ENCODE measurements at places on chromosomes 2 and 18.

GRCh38 chr18:27750014-27750413 lies 426.9 kb downstream of the CDH2 start:
- no peaks in the 10 kb centered on the region for H3K36me3 ChIP-seq
- DNase-seq = no peak
- no peaks in the 10 kb centered on the region for H3K27me3 ChIP-seq
- no peaks in the 10 kb centered on the region for H3K4me1 ChIP-seq
- no peak overlapping the region for H3K27ac ChIP-seq

DNA sequence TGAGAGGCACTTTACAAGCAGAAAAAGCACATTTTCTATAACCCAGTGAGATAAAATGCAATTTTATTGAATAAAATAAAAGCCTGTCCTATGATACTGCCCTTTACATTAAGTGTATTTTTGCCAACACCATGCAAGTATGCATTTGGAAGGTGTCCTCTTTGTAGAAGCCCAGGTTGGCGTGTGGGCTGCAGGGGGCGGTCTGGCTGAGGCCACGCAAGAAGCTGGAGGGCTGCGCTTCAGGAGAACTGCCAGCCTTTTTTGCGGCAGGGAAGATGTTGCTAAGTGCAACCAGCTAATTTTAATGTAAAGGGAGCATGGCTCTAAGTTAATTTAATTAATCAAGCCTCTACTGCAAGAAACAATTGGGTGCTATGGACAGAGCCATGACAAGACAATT lies 562.8 kb upstream of the SALL3 start:
- peaks cover 9% of the 10 kb centered on the region for H3K27me3 ChIP-seq
- H3K36me3 ChIP-seq = no peaks in the 10 kb centered on the region
- H3K4me1 ChIP-seq = no peaks in the 10 kb centered on the region

DNA sequence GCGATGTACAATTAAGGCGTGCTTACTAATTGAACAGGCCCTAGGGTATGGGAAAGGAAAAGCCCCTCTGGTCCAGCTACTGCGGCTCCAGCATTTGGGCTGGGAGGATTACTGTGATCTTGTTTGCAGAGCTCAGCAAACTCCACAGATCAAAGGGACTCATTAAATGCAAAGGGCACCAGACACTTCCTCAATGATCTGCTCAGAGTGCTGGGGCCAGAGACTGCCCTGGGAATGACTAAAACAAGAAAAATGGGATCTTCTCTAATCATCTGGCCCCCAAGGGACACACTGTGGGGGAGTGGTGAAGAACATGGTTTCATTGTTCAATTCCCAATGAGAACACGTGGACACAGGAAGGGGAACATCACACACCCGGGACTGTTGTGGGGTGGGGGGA lies 85.0 kb downstream of the MARCHF4 start:
- peaks cover 10% of the 10 kb centered on the region for H3K4me1 ChIP-seq
- H3K27me3 ChIP-seq = peaks cover 11% of the 10 kb centered on the region
- DNase-seq = no peak
- H3K4me3 ChIP-seq = no peak overlapping the region

DNA sequence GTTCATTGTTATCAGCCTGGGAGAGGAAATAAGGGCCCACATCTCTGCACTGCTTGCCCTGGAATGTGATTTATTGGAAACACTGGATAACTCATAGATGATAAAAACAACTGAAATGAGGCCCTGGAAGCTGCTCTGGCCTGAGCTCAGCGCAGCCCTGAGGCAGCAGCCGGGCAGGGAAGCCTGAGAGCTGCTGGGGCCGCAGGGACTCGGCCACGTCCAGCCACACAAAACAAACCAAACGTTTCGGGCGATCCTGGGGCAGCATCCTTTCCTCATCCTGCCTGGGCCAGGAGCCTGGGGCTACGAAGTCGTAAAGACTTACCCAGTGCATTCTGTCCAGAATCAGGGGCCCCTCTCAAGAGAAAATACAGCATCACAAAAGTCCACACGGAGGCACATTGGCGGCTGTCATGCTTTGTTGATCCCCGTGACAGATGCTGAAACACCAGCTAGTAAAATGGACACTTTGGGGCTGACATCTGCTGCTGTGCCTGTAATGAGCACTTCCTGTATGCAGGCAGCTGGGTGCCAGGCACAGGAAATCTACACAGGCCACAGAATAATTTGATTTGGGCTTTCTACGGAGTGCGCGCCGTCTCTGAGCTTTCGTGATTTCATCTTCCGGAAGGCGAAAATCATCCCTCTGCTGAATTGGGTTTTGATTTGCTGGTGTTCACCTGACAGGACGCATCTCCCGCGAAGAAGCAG lies 250.6 kb downstream of the EIPR1 start:
- peaks cover 2% of the 10 kb centered on the region for H3K4me1 ChIP-seq
- H3K4me3 ChIP-seq = peak overlapping the region; percentile 74
- H3K27me3 ChIP-seq = peaks cover 7% of the 10 kb centered on the region
- peak overlapping the region; percentile 65 for H3K27ac ChIP-seq
- peaks cover 2% of the 10 kb centered on the region for H3K36me3 ChIP-seq
- no peak for DNase-seq

- no peak overlapping the region for H3K27ac ChIP-seq
- H3K4me1 ChIP-seq = no peaks in the 10 kb centered on the region
- no peaks in the 10 kb centered on the region for H3K27me3 ChIP-seq
These were observed 112.2 kb downstream of the ZNF521 start for GRCh38 chr18:25239581-25240419.

DNA sequence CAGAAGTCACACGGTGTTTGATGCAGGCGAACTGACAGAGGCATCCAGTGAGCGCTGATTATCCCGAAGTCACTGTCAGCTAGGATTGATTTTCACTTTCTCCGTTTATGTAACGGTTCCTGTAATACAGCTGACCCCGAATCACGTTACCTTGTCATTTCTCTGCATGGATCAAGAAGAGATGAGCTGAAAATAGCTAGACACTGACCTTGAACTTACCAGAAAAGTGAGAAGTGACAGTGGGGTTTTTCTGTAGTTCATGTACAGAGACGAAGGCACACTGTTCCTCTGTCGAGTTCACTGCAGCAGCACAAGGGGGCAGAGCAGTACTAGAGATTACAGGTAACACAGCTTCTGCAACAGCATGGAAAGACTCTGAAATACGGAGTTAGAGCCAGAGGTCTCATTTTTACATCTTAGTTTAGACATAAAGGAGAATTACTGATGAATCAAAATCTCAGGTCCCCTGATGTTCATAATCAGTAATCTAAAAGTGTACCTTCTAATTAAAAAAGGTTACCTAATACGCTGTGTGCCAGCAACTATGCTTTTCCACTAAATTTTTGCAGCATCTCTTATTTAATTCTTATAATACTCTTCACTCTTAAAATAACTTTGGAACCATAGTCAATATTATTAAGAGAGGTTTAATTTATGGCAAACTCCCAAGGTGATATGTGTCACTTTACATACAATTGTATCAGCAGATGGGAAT lies 33.1 kb downstream of the ARHGAP15 start:
- no peak overlapping the region for H3K4me3 ChIP-seq
- H3K27me3 ChIP-seq = no peaks in the 10 kb centered on the region
- DNase-seq = peak; percentile 19
- peaks cover 50% of the 10 kb centered on the region for H3K4me1 ChIP-seq

DNA sequence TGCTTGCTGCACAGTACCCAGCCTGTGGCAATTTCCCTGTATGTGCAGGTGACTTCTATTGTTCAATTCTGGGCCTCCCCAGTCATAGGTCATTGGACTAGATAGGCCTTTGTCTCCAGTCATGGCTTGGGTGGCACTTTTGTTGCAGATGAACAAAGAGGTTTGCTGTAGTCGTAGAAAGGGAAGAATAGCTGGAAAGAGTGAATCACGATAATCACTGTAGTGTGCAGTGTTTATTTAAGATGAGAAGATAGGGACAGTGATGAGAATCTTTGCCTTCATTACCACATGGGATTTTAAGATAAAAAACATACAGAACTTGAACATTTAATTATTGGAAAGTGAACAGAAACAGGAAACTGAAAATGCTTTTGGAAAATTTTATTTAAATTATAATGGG lies 156.1 kb upstream of the CYRIA start:
- DNase-seq = no peak
- H3K27me3 ChIP-seq = no peaks in the 10 kb centered on the region

GRCh38 chr2:83941886-83942285 lies 517.2 kb downstream of the SUCLG1 start:
- no peak overlapping the region for H3K4me3 ChIP-seq
- H3K36me3 ChIP-seq = no peaks in the 10 kb centered on the region
- H3K27me3 ChIP-seq = no peaks in the 10 kb centered on the region
- no peak for DNase-seq

DNA sequence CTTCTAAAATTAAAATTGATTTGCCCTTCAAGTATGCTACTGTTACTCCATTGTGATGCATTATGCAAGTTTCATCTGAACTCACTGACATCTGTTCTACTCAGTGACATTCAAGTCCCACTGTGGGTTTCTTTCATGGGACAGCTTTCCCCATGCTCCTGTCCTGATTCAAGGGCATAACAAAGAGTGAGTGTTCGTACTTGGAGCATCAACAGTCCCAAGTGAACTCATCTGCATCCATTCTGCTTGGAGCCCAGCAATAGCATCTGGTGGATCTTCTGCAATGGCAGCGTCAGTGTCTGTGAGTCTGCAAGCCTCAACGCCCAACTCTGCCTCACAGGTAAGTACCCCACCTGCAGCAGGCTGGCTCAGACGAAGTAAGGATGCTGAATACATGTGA lies 27.5 kb downstream of the BUB1 start:
- H3K27me3 ChIP-seq = no peaks in the 10 kb centered on the region
- H3K36me3 ChIP-seq = no peaks in the 10 kb centered on the region
- H3K4me3 ChIP-seq = no peak overlapping the region
- peaks cover 3% of the 10 kb centered on the region for H3K4me1 ChIP-seq
- no peak for DNase-seq

- H3K4me3 ChIP-seq = no peak overlapping the region
- no peak for DNase-seq
- peaks cover 12% of the 10 kb centered on the region for H3K4me1 ChIP-seq
- H3K36me3 ChIP-seq = peaks cover 2% of the 10 kb centered on the region
- no peaks in the 10 kb centered on the region for H3K27me3 ChIP-seq
These were observed 155.0 kb downstream of the SETBP1 start for GRCh38 chr18:44835703-44836102.

- no peak overlapping the region for H3K27ac ChIP-seq
- H3K27me3 ChIP-seq = peaks cover 61% of the 10 kb centered on the region
- peaks cover 2% of the 10 kb centered on the region for H3K36me3 ChIP-seq
- no peaks in the 10 kb centered on the region for H3K4me1 ChIP-seq
- DNase-seq = no peak
These were observed 14.6 kb downstream of the CYP27C1 start for GRCh38 chr2:127205218-127206125.

DNA sequence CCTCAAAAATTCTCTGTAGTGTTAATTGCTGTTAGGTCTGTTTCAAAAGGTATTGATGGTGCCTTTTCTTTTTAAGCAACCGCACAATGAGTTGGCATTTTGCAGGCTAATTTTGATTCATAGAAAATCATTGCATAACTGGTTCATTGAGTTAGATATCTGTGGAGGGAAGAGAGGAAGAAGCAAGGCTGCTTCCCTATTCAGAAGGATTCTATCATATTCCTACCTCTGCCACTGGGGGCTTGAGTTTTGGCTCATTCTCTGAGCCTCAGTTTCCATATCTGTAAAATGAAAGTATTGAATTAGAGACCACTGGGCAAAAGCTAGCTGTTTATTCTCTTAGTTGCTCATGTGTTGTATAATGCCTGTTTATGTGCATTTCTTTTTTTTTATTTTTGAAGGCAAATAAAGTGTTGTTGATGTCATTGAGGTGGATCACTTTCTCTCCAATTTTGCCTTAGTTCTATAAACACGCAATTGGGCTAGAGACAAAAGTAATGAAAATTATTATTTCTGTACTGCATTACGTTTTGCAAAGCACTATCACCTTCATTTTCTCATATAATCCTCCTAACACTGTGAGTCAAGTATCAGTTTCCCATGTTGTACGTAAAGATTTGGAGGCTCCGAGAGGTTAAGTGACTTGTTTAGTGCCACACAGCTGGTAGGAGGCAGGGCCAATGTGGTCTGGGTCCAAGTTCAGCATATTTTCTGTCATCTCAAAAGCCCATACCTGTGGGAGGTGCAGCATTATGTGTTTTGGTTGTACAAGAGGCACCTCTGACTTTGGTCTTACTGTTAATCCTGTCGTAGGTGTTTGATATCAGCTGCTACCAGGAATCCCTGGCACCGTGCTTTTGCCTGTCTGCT lies 5.9 kb downstream of the TRIB2 start:
- peaks cover 20% of the 10 kb centered on the region for H3K36me3 ChIP-seq
- peaks cover 68% of the 10 kb centered on the region for H3K4me1 ChIP-seq
- H3K4me3 ChIP-seq = peak overlapping the region; percentile 99
- no peaks in the 10 kb centered on the region for H3K27me3 ChIP-seq
- DNase-seq = no peak
- peak overlapping the region; percentile 98 for H3K27ac ChIP-seq

GRCh38 chr2:6683516-6683915 lies 182.2 kb downstream of the CMPK2 start:
- no peaks in the 10 kb centered on the region for H3K36me3 ChIP-seq
- H3K4me1 ChIP-seq = peaks cover 5% of the 10 kb centered on the region
- DNase-seq = no peak
- peaks cover 35% of the 10 kb centered on the region for H3K27me3 ChIP-seq

GRCh38 chr18:35616664-35617423 lies 35.3 kb downstream of the GALNT1 start:
- H3K4me3 ChIP-seq = no peak overlapping the region
- H3K36me3 ChIP-seq = no peaks in the 10 kb centered on the region
- peaks cover 15% of the 10 kb centered on the region for H3K4me1 ChIP-seq

DNA sequence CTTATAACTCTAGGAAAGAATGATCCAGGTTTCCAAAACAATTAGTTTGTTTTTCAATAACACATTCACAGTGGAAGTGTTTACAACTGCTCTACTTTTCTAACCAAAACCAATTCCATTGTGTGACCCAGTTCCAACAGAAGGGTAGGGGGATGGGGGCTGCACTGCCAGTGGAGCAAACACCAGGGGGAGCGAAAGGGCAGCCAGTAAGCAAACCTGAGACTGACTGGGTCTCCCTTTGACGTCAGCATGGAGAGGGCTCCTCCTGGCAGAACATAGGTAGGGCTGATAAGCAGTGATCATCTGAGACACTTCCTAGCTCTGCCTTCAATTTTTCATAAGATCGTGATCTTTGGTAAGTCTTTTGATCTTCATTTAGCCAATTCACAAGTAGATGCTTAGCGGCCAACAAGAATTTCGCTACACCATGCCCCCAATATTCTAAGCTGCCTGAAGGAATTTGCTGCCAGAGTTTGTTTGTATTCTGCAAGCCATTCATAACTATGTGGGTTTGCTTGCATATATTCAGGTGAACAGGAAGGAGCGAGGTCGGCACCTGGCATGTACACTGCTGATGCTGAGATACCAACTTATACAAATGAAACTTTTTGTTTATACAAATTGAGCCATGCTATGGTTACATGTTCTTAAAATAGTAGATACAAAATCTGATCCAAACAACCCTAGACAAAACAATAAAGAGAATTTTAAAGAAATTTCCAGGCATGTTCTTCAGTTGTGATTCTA lies 45.9 kb downstream of the ST6GAL2 start:
- peaks cover 2% of the 10 kb centered on the region for H3K4me1 ChIP-seq
- peaks cover 5% of the 10 kb centered on the region for H3K27me3 ChIP-seq
- DNase-seq = no peak
- no peak overlapping the region for H3K27ac ChIP-seq
- no peak overlapping the region for H3K4me3 ChIP-seq
- H3K36me3 ChIP-seq = no peaks in the 10 kb centered on the region
